ENCODE measurements at places on chromosomes 3 and 15.

DNA sequence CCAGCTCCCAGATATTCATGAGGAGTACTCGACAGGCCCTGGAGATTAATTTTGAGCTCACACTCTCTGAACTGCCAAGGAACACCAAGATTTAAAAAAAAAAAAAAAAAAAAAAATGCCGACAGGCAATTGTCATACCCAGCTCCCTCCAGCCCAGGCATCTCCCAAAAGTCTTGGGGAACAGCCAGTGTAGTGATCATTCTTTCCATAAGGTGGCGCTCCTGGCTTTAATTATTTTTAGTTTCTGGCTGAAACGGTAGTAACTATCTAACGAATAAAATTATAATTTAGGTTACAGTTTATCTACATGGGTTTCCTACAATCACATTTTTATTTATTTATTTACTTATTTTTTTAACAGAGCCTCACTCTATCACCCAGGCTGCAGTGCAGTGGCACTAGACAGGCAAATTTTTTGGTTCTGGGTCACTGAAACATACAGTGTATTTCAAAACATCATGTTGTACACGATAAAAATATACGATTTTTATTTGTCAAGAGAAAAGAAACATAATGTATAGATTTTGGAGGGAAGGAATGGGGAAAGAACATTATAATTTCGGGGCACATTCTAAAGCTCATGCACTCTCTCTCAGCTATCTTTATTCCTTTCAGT, 157.3 kb downstream of the ADAMTS9 start:
- DNase-seq, result no peak

DNA sequence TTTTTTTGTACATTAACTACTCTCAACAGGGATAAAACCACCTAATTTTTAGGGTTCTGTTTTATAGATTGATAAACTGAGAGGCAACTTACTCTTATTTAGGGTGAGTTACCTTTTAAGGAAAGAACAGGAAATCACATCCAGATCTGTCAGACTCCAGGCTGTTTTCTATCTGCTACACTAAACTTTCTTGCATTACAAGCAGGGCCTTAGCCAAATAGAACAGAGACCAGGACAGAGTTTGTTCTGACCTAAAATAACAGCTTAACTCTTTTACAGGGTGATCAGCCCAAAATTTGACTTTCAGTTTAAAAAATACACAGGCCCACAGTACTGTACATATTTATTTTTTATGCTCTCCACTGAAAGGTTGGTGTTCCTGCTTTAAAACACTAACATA, 38.6 kb downstream of the SGO1 start:
- DNase-seq, result no peak

- no peak for DNase-seq
These were observed 78.0 kb downstream of the FSIP1 start for GRCh38 chr15:39704689-39705088.

- no peak for DNase-seq
These were observed 22.7 kb downstream of the CYP19A1 start for GRCh38 chr15:51315726-51316125.

- DNase-seq, result no peak
These were observed 29.9 kb downstream of the FAH start for GRCh38 chr15:80182611-80183261.

DNA sequence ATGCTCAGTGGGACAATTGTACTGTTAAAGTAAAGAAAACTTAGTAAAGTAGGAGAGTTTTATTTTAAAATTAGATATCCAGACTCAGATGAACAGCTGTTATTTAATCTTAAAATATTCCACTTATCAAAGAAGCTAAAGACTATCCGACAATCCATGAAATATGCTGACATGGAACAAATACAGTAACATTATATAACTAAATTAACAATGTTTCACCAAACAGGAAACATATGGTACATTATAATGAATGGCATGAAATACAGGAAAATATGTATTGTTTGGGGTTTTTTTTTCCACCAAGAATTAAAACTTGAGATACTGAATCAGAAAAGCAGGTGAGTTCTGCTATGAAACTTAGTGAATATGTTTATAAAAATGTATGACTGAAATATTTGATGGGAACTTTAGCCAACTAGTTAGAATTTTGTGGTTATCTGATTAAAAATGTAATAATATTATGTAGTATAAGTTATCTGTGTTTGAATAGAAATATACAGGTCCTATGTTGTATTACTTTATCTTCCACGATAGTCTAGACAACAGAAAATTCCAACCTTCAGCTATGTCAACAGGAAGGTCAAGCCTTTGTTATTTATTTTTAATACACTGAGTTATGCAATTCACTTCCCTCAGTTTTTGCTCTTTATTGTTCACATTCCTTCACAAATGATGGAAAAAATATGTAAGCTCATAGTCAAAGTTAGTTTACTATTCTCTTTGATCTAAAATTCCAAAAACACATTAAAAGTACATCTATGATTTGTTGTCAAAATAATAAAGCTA, 72.7 kb downstream of the UACA start:
- no peak for DNase-seq

- DNase-seq, result no peak
These were observed 757.6 kb downstream of the TBL1XR1 start for GRCh38 chr3:176439729-176440128.

DNA sequence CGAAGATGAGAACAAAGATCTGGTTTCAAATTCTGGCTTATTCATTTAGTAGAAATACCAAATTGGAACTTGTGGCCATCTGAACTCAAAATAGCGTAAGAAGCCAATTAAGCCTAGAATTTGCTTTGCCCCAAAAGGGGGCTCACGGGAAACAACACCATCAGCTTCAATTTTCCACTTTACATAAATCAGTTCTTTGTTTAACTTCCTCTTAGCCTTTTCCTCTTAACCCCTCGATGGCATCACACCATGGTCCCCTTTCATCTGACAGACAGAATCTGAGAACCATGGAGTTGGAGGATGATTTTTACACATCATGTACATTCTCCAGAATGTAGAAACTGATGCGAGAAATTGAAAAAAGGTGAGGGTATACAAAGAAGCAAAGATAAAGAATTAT, 207.0 kb downstream of the FOXP1 start:
- DNase-seq, result no peak

DNA sequence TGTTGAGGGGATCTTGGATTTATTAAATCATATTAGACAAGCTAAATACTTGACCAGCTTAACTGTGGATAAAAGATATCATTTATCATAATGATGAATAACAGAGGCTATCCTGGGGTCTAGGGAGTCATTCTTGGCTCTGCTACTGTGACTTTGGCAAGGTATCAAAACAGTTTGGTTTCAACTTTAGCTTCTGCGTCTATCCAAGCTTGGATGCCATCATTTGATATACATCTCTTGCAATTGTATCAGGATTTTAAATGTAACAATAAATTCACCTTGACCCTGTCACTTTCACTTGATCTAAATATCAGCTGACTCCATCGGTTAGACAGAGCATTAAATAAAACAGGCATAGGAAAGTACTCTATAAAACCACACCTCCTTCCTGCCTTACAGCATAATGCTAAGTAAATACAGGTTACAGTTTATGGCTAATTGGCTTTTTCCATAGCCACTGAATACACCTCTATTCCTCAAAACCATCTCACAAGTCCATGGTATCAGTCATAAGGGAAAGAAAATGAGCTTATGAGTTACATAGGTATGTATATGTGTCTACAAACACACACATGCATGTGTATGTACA, 262.9 kb downstream of the CTNNB1 start:
- peak; percentile 26 for DNase-seq

- no peak for DNase-seq
These were observed 3.6 kb downstream of the APBA2 start for GRCh38 chr15:28889346-28889745.

DNA sequence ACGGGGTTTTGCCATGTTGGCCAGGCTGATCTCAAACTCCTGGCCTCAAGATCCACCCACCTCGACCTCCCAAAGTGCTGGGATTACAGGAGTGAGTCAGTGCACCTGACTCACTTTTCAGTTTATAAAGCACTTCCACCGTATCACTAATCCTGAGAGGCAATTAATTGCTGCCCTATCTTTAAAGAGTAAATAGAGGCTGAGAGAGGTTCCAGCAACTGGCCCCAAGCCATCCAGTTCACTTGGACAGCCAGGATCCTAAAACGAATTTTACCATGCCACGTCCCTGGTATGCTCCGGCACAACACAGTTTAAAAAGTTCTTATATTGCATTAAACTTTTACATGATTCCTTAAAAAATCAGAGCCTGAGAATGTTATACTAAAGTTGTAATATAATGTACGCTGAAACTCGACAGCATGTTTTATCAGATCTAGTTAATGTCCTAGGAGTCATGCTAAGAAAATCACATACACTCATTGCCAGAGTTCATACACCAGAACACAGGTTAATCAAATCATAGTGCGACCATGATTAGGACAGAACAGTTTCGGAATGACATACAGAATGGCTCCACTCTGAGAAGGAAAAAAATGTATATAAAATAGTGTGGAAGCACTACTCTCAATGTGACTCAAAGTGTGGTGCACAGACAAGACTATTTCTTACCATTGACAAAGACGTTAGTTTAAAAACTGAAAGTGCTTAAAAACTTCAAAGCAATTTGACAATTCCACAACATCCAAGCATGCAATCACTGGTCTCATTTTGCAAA, 125.4 kb downstream of the ULK4 start:
- DNase-seq, result peak; percentile 27

- no peak for DNase-seq
These were observed 29.3 kb downstream of the PLA2G4D start for GRCh38 chr15:42065033-42065432.

DNA sequence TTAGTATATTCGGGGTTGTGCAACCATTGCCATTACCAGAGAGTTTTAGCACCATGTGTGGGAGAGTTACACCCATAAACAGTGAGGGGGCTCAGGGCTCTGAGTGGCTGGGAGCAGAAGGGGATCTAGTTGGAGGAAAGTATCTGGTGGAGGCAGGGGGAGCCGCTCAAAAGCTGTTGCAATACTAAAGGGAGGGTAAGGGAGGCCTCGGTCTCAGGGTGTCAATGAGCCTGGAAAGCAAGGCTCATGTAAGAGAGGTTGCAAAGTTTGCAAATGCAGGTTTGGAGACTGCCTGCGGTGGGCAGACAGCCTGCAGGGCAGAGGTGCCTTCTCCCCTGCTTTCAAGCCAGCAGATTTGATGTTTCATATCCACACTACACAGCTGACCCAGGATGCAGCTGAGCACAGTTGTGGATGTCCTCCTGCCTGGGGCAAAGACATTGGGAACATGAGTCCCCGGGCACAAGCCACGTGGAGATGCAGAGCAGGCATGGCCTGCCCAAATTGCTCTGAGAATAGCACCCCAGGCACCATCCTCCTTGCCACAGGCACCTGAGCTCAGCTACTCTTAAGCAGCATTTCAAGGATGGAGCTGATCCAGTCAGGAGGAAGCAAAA, 181.4 kb downstream of the TLE3 start:
- DNase-seq, result no peak

- no peak for DNase-seq
These were observed 166.8 kb upstream of the COL8A1 start for GRCh38 chr3:99471353-99472323.

DNA sequence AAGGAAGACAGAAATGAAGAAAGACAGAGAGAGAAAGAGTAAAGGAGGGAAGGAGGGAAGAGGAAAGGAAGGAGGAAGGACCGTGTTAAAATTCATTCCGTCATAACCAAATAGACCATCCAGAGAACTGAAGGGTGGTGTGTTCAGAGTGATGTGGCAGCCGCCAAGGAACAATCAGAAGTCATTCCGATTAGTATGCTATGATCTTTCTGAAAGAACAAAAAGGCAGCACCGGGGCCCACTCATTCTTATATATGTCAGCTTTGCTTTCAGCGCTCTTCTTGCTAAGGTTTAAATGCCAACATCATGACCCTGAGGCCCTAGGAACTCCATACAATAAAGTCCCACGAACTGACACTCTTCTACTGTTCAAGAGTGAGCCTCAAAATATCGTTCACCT, 78.5 kb downstream of the CD47 start:
- DNase-seq, result no peak

DNA sequence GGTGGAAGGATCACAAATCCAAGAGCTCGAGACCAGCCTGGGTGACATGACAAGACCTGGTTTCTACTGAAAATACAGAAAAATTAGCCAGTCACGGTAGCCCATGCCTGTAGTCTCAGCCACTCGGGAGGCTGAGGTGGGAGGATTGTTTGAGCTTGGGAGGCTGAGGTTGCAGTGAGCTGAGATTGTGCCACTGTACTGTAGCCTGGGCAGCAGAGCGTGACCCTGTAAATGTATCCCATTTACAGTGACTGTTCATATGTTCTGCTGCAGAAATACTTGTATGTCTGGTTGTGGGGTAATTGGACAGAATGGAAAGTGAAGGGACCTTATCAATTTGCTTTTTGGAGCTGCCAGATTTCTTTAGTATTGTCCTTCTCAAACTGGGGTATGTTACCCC, 24.9 kb downstream of the ATG7 start:
- DNase-seq, result no peak

DNA sequence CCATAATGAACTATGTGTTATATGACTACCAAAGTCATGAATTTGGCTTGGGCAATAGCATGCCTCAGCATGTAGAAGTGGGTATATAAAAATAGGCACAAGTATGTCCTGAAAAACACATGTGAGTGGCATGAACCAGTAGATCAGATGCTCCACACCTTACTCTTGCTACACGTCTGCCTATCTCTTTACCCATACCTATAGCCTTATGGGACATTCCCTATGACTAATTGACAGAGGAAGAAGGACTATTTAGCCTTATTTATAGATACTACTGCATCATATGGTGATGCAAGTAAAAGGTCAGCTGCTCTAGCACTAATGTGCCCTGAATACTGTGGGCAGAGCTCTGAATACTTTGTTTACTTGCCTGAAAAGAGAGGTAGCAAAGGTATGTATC, 81.0 kb upstream of the ZPLD1 start:
- DNase-seq, result no peak

DNA sequence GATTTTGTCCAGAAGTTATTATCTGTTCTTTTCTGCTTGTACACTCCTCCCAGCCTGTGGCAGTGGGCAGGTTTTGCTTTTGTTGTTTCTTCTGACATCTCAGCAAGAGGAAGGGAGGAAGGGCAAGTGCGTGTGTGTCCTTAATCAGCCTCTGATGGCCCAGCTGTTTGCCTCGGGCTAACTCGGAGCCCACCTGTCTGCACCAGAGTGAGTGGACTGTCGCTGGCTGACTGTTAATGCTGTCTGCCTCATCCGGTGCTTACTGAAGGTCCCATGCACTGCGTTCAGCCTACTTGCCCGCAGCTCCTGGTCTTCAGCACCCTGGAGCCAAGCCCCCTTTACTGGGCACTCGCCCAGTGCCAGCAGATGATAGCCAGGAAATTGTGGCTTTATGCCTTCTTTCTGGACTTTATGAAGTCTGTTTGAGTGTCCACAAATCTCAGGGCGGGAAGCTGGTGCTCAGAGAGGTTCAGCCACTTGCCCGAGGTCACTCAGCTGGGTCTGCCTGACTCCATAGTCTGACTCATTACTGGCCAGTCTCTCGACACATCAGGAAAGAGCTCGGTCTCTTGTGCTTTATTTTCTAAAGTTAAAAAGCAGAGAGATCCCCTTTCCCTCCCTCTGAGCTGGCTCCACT, 89.5 kb downstream of the CHRNA7 start:
- no peak for DNase-seq

GRCh38 chr15:99445272-99445850, 120.4 kb upstream of the MEF2A start:
- DNase-seq, result no peak

- no peak for DNase-seq
These were observed 140.2 kb downstream of the LPP start for GRCh38 chr3:188294113-188294512.

GRCh38 chr3:128555098-128555825, 62.3 kb upstream of the GATA2 start:
- no peak for DNase-seq

GRCh38 chr3:159632128-159632527, 356.5 kb upstream of the IL12A start:
- DNase-seq, result no peak
